Right renal pelvis (tissue), 4 donors: ENCODE measurements at places on chromosomes 12 and 14. TPM values are rescaled to one million over a fixed set of nuclear protein-coding genes. Genes with fewer than 3 reads are reported as not detected.

DNA sequence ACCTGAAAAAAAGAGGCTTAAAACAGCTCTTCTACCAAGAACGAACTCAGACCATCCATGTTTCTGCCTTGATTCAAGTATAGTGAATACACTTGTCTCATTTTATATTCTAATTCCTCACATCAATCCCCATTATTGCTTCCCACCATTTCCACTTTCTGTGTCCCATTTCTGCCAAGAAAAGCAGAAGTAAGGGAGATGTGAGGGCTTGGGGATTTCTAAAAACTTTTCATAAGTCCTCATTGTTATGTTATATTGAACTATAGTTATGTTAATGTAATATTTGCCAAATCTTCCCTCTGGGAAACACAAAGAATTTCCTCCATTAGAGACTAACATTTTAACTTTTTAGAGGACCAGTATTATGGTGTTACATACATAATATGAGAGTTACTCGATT is 48.2 kb upstream of the PSMA6 start:
- no peak for DNase-seq

GRCh38 chr12:57048423-57049118 is 1.4 kb downstream of the MYO1A start:
- no peak for DNase-seq

ZNF891 gene
- 3.5 TPM for polyA plus RNA-seq

DNA sequence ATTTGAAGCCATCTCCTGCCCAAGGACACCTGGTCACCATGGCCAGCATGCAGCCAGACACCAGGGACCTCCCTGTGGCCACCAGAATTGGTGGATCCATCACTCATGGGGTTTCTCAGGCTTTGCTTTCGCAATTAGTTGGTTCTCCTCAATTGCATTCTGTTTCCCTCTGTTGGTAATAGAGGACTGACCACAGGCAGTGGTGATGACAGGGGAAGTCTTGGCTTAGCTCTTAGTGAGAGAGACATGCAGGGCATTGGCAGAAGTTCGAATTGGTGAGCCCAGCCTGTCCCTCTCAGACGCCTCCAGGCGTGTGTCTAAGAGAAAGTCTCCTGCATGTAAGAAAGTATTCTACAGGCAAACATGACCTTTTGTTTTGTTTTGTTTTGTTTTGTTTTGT is 21.3 kb downstream of the HCAR2 start:
- DNase-seq, result no peak

- DNase-seq, result peak; percentile 70
Observed at GRCh38 chr12:27549801-27550652, 26.0 kb downstream of the PPFIBP1 start.

TEX52 gene
- polyA plus RNA-seq, result 0.80 TPM

- DNase-seq, result no peak
Observed at GRCh38 chr12:92396647-92397252, 251.1 kb upstream of the BTG1 start.

DNA sequence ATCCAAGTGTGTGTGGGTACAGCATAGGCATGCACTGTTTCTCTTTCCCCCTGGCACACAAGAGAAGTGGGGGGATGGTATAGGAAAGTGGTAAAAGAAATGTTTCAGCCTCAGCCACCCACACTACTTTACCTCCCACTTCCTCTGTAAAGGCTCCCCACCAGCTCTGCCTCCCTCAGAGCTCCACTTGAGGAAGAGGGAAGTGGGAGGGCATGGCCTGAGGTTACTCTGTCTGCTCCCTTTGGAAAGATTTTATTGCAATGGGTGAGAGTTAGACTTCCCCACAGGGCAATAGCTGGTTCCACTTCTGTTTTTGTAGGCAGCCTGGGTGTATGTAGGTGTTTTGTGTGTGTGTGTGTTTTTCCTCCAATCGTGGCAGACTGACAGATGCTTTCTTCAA is 145.3 kb downstream of the SSPN start:
- no peak for DNase-seq

AGAP2 gene
- 0.86 TPM for polyA plus RNA-seq

GRCh38 chr12:52069327-52070184 is at the start of gene ATG101:
Gene ATG101, plus strand, starts transcription at chr12:52069978. Its CDS starts 3,673 bp downstream, at chr12:52073651.
- DNase-seq, result peak; percentile 87

TAS2R7 gene
- not detected for polyA plus RNA-seq

GRCh38 chr12:15629108-15629507 is 160.1 kb downstream of the EPS8 start:
- DNase-seq, result no peak
